Osteoblast (primary cell): ENCODE measurements at places on chromosomes 16 and 17. TPM values are rescaled to one million over a fixed set of nuclear protein-coding genes. Genes with fewer than 3 reads are reported as not detected.
A peak's percentile ranks its signal among the peaks of the same experiment; 100 is the strongest.

GRCh38 chr17:59160157-59161025, 4.8 kb downstream of the PRR11 start:
- no peaks in the 10 kb centered on the region for H3K27me3 ChIP-seq
- H3K36me3 ChIP-seq, result no peaks in the 10 kb centered on the region
- peak overlapping the region; percentile 49 for H3K4me3 ChIP-seq

DNA sequence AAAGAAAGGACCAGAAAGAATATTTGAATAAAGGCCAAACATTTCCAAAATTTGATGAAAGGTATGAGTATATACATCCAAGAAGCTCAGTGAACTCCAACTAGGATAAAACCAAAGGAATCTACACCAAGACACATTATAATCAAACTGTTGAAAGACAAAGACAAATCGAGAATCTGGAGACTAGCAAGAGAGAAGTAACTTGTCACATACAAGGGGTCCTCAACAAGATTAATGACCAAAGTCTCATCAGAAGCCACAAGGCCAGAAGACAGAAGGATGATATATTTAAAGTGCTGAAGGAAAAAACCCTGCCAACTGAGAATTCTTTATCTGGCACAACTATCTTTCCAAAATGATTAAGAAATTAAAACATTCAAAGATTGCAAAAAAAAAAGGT, 9.3 kb upstream of the IL21R start:
- no peaks in the 10 kb centered on the region for H3K4me1 ChIP-seq
- DNase-seq, result no peak
- no peaks in the 10 kb centered on the region for H3K36me3 ChIP-seq
- no peak overlapping the region for H3K27ac ChIP-seq

DNA sequence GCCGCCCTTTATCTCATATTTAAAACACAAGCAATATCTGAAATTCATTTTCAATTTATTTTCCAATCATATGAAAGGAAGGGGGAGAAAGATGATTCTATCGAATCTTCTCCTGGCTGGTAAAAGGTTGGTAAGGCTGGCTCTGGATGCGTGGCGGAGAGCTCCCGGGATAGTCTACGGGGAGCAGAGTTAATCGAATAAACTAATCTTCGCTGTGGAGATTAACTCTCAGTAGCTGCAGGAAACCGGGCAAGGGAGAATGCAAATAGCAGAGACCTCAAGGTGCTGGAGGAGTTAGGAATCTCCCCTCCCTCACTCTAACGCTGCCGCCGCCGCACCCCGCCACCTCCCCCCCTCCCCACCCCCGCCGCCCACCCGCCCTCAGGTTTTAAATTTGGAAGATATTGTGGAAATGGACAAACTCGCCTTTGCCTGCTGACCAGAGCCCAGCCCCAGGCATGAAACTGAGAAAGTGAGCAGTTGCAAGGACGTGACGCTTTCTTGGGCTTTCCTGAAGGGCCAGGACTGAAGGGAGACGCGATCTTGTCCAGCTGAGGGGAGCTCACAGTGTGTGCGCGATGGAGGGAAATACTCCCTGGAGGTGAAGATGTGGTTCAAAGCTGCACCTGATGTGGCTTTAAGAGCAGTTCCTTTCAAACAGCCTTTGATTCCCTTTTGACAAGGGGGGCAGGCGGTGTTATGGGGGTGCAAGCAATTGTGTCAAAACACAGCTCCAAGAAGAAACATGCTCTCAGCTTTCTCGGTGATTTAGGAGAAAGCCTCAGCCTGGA, 308.2 kb upstream of the IRX3 start:
- peak; percentile 60 for DNase-seq
- H3K27me3 ChIP-seq, result peaks cover 6% of the 10 kb centered on the region
- H3K4me1 ChIP-seq, result no peaks in the 10 kb centered on the region
- no peak overlapping the region for H3K27ac ChIP-seq
- no peak overlapping the region for H3K4me3 ChIP-seq

DNA sequence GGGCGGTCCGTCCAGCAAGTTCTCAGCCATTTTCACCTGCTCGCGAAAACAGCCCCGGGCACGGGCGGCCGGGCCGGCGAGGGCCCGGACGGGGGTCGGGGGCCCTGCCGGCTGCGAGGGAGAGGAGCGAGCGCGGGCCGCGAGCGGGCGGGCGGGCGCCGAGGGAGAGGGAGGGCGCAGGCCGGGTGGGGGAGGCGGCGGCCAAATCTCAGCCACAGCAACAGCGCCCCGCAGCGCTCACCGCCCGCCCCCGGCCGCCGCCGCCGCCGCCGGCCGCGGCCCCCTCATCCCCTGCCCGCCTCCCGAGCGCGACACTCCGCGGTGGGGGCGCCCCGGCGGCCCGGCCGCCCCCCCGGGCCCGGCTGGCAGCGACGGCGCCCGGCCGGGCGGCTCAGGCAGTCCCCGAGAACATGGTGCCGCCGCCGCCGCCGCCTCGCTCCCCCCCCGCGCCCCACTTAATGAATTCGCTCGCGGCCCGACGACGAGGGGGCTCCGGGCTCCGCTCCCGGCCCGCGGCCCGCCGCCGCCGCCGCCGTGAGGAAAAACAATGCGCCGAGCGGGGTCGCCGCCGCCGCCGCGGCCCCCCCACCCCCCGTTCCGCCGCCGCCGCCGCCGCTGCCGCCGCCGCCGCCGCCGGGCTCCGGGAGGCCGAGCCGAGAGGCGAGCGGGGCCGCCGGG, 487 bp downstream of the CREBBP start:
- H3K4me3 ChIP-seq, result peak overlapping the region; percentile 84
- H3K27me3 ChIP-seq, result no peaks in the 10 kb centered on the region
- H3K4me1 ChIP-seq, result peaks cover 23% of the 10 kb centered on the region
- no peak overlapping the region for H3K27ac ChIP-seq

DNA sequence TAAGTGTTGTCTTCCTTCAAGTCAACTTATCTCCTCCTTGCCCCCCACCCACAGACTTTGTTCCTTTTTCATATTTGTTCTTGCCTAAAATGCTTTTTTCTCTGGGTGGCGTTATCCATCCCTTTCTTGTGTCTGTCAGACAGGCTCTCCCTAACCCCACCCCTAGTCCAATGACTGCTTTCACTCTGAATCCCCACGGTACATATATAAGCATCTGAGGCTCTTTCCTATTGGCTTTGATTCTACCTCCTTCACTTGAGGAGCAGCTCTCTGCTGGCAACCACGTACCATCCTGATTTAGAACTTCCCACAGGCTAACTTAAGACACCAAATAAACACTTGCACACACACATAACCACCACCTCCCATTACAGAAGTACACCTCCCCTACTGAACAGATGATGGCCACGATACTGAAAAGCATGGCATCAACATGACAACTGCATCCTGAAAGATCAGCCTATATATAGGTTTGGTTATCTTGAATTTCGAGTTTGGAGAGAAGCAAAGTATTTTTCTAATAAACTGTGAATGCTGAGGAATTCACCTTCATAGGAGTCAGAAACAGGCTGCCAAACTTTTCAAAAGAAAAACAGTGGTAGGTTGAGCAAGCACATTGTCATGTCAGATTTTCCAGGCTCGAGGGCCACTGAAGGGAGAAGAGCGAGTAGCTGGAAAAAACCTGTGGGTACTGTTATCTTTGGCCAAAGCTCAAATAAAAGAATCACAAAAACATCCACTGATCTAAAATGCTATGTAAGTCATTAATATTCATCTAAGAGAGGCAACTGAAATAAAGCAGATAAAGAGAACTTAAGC, 24.3 kb downstream of the STAT3 start:
- peaks cover 8% of the 10 kb centered on the region for H3K36me3 ChIP-seq
- peak overlapping the region; percentile 91 for H3K27ac ChIP-seq
- peak; percentile 73 for DNase-seq
- H3K4me1 ChIP-seq, result peaks cover 58% of the 10 kb centered on the region
- no peak overlapping the region for H3K4me3 ChIP-seq
- H3K27me3 ChIP-seq, result no peaks in the 10 kb centered on the region

GRCh38 chr16:29029168-29029994, 44.5 kb downstream of the LAT start:
- H3K4me3 ChIP-seq, result peak overlapping the region; percentile 43
- peaks cover 13% of the 10 kb centered on the region for H3K4me1 ChIP-seq
- H3K27me3 ChIP-seq, result no peaks in the 10 kb centered on the region
- peak; percentile 95 for DNase-seq

The RAB26 gene
- total RNA-seq, result 0.36 and 0.59 TPM in 2 replicates

The GUCY2D gene
- total RNA-seq, result not detected in 2 replicates
